ENCODE measurements at places on chromosomes 3 and 15.

- DNase-seq, result no peak
Observed at GRCh38 chr15:89775815-89776214, 317 bp upstream of the MESP2 start.

- no peak for DNase-seq
Observed at GRCh38 chr15:39132070-39132469, 448.8 kb upstream of the THBS1 start.

GRCh38 chr3:3587647-3587972 is 211.6 kb upstream of the LRRN1 start:
- no peak for DNase-seq

DNA sequence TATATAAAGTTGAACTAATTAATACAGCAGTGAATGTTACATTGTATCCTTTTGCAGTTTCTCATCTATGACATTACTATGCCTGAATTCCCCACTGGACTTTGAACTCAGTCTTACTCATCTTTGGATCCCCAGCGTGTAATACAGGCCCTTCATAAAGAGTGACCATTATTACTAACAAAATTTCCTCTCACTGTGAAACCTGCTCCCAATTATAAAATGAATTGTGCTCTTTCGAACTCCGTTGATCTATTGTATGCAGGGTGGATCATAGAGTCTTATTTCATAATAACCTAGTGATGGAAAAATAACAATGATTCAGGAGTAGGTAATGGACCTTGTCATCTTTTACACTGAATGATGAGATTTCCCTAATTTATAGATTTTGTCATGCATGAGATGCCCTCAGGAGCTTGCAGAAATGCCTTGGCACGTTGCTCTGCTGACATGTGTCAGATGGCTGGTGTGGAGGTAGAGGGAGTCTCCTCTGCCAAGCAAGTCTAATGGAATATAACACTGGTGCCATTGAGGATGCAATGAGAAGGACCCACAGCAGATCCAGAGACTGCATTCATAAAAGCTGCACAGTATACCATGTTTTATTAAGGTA is 25.5 kb downstream of the B3GNT5 start:
- DNase-seq, result no peak

DNA sequence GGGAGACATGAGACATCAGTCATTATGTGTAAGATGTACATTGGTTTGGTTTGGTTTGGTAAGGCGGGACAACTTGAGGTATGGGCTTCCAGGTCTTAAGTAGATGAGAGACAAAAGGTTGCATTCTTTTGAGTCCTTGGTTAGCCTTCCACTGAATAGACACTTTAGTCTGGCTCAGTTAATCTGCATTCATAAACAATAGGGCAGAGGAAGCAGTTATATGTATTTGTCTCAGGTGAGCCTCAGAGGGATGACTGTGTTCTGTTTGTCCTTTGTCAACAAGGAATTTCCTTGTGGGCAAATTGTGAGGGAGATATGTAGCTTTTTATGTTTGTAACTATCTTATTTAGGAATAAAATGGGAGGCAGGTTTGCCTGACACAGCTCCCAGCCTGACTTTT is 50.4 kb downstream of the TCF12 start:
- DNase-seq, result no peak

DNA sequence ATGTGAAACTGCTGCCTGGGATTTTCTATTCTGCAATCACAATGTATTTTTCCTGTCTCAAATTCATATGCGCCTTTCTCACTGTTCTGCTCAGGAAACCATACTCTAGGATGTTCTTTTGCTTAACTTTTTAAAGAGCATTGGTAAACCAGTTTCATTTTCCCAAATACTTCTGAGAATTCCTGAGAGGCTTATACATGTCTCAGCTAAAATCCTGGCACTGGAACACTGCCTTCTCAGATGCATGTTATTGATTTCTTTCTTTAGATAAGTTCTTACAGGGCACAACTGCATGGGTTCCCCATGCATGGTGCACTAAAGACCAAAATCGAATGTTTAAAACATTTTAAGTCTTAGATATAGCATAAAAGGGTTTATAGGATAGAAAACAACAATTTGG is 178.3 kb upstream of the PLSCR5 start:
- no peak for DNase-seq

DNA sequence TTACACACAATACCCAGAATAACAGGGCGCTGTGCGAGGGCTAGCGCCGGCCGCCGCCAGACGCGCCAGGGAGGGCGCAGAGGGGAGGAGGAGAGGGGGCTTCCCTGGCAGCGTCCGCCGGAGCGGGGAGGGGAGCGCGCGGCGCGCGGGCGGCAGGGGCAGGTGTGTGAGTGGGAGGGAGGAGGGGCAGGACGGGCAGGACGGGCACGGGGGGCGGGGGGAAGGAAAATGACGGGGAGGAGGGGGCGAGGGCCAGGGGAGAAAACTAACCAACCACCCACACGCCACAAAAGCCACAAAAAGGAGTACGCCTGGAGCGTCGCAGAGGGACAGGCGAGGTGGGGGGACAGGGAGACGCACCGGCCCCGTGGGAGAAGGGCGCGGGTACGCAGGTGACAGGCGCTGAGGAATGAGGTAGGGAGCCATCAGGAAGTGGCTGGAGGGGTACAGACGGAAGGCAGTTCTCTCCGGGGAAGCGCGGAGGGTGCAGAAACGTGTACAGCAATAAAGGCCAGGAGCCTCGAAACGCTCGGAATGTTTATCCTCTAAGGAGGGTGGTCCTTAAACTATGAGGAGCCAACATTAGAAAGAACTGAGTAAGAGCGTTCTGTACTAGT is 610 bp upstream of the SATB1 start:
- no peak for DNase-seq

DNA sequence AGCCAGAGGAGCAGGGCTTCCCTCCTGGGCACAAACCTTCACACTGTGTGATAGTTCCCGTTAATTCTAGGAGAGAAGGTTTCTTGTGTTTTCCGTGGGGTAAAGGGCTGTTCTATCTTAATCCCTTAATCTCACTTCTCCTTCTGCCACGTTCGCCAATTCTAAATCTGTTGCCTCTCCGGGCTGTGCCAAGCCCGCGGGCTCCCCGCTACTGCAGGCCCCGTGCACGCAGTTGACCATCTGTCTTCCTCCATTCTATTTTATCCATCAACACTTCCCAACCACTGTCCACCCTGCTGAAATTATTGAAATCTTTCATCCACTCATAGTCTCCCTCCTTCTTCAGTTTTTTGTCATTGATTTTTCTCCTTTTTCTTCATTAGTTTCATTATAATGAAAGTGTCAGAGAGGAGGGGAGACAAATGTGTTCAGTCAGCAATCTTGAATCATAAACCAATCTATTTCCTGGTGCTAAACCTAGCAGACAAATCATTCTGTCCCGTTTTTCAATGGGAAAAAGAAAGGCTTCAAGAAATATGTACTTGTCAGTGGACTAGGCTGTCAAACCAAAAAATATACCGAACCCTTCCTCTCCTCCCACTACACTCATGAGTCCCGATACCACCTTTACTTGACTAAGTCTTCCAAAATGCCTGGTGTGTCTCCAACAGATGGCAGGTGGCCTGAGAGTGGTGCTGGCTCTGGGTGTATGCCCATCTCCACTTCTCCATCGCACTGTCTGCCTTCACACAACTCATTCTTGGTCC is 39.6 kb downstream of the SLCO2A1 start:
- no peak for DNase-seq

DNA sequence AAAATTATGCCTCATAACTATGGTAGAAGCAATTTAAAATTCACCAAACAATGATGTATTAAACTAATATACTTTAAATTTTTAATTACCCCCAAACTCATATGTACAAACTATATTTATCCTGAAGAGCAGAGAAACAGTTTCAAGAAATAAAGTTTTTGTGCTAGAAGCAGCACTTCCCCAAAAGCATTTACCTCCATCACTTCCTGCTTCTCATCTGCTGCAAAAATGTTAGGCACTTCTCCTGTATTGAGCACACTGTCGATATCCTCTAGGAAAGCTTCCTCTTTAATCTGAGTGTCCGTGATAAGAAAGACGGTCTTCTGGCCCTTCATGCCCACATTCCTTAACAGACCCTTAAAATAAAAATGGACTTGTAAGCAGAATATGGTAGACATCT is 101.5 kb upstream of the ASB14 start:
- DNase-seq, result no peak

DNA sequence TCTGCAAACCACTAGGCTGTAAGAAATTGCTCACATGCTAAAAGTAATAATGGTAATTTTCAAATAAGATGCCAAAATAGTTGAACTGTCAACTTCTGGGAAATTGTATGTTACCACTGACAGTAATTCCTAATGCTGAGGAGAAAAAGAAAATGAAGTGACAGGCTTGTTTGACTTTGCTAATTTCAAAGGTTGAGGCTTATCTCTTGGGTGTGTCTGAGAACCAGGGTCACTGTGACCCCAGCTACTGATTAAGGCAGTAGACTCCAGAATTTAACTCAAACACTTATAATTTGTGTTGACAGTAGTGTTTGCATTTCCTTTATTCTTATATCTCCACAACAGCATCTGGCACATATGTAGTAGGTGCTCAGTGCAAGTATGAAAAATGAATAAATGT is 74.6 kb upstream of the PDZRN3 start:
- no peak for DNase-seq

DNA sequence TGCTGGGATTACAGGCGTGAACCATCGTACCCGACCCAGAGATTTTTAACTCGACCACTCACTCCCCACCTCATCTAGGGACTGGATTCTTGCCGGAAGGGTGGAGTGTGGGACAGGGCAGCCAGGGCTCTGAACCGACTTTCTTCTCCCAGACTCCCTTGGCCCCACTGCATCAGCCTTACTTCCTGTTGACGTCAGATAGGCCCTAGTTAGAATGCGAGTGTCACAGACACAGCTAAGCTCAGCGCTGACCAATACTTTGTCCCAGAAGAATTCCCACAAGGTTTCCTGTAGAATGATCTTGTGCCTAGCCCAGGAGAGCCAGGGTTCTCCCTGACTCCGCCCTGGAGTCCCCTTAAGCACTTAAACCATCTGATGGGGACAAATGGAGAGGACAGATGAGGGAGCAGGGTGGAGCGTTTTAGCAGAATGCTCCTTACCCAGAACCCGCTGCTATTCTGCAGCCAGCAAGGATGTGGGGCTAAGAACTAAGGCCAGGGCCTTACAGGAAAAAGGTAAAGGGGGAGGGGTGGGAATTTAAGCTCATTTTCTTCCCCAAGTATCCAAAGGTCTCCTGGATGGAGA is 5.8 kb upstream of the TUSC2 start:
- no peak for DNase-seq

GRCh38 chr3:177484926-177485325 is 287.6 kb upstream of the TBL1XR1 start:
- DNase-seq, result no peak

- DNase-seq, result no peak
Observed at GRCh38 chr3:49161197-49161596, 4.9 kb downstream of the CCDC71 start.

DNA sequence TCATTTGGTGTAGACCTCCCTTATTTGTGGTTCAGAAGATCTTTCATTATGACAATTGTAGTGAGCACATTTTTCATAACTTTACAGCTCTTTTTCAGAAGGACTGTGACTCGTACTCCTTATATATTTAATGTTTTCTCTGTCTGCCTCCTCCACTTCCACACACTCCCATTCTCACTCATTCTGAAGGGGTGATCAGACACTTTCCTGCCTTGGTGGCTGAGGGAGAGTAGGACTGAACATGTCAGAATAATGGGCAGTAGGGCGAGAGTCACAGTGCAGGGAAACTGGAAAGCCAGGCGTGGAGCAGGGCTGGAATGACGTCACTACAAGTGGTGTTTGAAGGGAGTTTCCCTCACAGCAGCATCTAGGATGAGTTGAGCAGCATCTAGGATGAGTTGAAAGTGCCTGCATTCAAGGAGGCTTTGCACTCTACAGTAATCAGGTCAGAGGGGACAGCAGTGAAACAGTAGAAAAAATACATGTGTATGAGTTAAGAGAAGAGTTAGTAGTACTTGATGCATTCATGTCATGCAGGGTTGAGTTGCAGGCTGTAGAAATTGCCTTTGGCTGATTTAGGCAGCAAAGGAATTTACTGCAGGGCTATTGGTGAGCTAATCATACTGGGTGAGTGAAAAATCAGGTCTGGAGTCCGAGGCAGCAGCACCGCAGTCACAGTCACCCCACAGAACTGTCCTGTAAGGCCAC is 36.3 kb upstream of the FBXL22 start:
- no peak for DNase-seq

GRCh38 chr3:43505351-43505750 is 116.5 kb downstream of the ANO10 start:
- DNase-seq, result no peak

- no peak for DNase-seq
Observed at GRCh38 chr15:35440265-35440664, 105.7 kb downstream of the DPH6 start.

DNA sequence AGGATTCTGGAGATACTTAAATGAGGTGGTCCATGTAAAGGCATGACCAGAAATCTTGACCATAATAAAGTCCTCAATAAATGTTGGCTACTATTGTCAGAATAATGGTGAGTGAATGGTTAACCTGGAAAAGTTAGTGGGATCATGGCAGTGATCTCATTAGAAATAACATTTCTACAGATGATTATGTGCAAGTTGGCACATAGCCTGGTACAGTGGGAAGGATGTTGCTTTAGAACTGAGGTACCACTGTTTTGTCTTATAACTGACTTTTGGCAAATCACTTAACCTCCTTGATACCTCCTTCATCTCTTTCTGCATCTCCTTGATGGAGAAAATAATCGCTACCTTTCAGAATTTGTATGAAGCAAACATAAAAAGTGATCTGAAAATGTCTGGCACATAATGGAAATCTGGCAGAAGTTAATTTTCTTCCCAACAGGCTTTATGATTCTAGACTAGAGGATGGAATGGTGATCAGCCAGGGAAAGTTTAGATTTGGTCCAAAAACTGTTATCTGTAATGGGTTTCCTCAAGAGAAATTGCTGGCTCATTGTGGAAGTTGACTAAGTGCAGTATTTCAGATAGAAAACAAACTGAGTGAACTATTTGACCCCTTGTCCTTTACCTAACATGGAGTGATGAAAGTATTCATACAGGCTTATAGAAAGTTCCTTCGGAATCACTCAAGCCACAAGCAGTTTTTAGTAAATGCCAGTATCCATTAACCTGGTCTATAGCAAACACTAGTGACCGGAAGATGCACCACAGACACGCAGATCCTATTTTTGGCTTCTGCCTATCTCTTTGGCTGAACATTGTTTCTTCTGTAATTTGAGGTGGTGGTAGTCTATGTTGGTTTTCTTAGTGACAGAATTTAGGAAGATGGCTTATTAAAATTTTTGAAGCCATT is 449.6 kb upstream of the TGFBR2 start:
- no peak for DNase-seq

DNA sequence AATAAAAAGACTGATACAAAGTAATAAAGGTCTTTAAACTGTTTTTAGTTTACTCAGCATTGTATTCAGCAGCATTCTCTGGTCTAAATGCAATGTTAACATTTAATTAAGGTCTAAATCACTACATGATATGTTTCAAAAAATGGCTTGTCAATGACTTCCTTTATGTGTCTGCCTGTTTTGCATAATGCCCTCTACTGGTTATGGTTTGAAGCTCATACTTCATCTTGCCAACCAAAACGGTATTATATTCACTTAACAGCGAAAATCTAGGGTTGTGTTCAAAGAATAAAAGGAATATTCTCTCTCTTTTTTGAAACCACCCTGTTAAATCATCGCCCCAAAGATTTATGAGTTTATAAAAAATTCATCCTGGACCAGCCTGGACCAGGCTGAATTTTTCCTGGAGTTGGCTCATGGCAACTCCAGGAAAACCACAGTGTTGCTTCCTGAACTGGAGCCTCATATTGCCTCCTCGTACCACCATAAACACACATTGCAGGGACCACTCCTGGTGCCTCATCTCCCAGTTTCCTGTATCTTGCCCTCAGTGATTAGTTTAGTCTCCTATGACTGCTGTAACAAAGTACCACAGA is 6.7 kb upstream of the NCEH1 start:
- no peak for DNase-seq

Data from cortex of kidney (tissue), 1 donor.